SHP77 treated with DMSO at 0.1 percent for 48 hours (cell line): ENCODE measurements at places on chromosomes 5 and 9.

DNA sequence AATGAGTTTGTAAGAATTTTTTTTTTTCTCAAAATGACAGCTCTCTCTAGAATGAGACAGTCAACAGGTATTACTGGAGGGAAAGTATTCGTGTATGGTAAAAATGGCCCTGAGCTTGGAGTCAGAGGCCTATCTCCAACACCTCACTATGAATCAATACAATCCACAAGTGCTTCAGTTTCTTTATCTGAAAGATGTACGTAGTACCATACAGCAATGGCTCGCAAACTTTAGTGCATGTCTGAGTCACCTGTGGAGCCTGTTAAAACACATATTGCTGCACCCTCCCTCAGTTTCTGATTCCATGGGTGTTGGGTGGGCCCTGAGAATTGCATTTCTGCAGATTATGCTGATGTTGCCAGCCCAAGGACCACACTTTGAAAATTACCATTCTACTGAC, 44.6 kb downstream of the DMRT2 start:
- DNase-seq, result no peak

DNA sequence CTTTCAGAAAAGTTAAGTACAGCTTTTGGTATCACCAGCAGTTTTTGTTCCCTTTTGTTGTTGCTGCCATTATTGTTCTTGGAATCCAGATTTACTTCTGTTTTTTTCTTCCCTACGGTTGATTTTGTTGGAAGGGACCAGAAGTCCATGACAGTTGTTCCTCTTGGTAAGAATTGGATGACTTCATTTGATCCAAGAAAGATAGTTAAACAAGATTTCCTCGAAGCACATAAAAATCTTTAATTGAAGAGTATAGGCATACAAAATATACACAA, 65.4 kb downstream of the CDC42SE2 start:
- DNase-seq, result no peak

DNA sequence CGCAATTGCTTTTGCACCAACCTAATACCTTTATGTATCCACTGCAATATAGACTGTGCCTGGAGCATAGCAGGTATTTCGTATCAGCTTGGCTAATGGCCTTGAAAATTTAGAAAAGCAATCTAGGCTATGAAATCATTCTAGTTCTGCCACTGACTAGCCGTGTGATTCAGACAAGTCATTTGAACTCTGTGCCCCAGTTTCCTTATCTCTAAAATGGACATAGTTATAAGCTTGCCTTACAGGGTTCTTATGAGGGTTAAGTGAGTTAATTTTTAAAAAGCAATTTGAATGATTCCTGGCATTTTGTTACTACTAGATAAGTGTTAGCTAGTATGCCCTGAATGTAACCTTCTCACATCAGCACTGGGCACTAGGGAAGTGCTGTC, 80.5 kb upstream of the PUM3 start:
- DNase-seq, result no peak

DNA sequence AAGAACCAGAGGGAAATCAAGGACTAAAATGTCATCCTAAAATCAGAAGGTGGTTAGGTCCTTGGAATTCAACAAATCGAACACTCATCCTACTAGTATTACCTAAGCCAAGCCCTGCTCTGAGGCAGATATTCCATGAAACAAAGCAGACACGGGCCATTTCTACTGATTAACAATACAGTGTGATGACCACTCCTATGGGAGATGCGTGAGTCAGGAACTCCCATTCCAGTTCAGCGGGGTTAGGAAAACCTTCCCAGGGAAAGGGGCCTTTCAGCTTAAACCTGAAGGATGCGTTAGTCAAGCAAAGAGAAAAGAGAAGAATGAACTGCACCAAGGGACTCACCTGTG, 117.8 kb upstream of the LHFPL2 start:
- DNase-seq, result no peak

GRCh38 chr9:138044485-138045383, 167.2 kb downstream of the CACNA1B start:
- no peak for DNase-seq

DNA sequence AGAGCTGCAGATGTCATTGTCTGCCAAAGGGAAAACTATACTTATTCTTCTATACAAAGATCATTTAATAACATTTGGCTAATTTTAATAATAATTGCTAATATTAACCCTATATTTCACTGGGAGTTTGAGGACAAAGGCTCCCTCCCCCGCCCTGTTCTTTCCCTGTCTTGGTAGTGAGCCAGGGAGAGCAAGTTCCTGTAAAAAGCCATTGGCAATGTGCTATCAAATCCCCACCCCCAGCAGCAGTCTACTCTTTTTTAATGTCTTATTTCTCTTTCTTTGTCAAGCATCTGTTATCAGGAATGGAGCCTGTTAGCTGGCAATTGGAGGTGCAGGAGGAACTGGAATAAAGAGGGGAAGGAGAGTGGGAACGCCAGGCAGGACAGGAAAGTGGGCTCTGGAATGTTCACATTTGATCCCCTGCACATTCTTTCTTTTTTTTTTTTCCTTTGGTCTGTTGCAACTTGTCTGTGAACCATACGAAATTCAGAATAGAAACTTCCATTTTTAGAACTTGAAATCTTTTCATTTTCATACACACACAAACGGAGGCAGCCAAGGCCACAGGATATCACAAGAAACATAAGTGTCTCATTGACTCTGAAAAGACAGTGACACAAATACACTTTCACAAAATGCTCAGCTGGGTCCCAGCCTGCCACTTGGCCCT, 664.8 kb upstream of the ZNF608 start:
- no peak for DNase-seq

- DNase-seq, result no peak
Measured at GRCh38 chr5:135589152-135589551, 10.4 kb upstream of the CXCL14 start.
